Neural progenitor cell (in vitro differentiated cells): ENCODE measurements at places on chromosomes 12 and 14.

DNA sequence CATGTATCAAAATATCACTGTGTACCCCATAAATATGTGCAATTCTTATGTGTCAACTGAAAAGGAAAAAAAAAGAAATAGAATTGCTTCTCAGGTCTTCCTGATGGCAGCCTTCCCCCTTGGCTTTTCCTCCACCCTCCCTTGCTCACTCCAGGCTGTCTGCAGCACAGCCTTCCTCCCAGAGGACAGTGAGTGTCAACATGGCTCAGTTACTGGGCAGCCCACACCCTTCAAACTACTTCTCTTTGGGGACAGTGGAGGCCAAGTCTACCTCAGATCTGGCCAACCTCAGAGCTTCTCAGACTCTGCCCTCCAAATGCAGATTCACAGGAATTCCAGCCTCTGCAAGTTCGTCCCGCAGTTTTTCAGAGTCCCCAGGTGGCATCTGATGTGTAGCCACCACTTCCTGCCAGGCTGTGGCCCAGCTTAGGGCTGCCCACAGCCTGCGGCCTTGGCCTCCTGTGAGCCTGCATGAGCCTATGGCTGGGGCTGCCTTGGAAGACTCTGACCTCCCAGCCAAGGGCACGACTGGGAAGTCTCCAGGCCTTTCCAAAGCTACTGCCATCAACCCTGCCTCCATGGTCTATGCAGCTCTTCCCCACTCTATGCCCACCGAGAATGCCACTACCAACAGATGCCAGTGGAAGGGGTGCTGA is 148.0 kb upstream of the PWP1 start:
- no peak for DNase-seq

DNA sequence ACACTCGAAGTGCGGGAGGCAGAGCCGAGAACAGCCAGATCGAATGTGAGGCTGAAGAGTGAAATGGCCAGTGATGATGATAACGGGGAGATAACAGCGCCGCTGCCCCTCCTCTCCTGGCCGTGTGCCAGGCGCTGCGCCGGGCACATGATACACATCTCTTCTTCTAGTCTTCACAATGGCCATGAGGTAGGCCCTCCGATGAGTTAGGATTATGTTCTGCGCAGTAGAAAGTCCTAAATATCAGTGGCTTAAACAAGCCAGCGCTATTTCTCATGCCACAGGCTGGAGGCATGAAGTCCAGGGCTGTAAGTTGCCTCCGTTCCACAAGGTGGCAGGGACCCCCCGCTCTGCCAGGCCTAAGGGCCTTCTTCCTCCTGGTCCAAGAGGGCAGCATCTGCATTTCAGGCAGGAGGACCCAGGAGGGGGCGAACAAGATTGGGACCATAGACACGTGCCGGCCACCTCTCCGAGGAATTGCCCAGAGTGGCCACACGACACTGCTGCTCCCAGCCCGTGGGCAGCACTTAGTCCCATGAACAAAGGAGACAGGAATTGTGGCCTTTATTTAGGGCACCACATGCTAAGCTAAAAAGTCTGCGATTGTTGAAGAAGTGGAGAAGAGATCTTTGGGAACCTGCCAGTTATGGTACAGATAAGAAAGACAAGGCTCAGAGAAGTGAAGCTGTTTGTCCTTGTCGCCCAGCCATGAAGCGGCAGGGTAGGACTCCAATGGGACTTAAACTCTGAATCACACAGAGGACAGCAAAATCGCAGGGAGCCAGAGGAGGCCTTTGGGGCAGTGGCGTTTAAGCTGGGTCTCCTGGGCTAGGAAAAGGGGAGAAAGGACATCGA is 10.9 kb upstream of the HVCN1 start:
- peak; percentile 40 for DNase-seq

DNA sequence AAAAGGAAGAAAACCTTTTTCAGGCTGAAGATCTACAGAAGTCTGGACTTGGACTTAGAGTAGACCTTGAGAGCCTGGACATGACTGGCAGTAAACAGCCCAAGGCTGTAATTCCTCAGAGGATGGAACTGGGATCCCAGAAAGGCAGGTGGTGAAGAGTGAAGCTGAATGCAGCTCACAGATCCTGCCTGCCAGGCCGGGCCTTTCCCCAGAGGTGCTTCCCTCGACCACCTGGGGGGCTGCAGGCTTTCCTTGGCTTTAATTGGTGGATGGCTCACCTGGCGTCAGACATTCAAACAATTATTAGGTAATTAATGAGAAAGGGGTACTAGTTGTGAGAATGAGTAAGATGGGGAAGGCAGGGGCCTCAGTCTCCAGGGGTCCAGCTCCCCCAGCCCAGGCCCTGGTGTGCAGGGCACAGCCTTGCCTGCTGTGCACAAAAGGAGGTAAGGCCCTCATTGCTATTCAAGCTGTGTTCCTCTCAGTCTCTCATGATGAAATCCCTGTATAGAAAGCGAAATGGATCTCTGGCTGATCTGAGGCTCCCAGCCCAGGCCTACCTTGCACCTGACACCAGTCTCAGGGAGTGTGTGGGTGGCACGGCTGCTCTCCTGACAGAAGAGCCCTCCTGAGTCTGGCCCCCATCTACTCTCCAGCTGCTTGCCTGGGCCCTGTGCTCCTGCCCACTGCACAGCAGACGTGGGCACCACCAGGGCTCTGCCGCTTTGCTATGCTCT is 63.0 kb upstream of the TCL1A start:
- no peak for DNase-seq

DNA sequence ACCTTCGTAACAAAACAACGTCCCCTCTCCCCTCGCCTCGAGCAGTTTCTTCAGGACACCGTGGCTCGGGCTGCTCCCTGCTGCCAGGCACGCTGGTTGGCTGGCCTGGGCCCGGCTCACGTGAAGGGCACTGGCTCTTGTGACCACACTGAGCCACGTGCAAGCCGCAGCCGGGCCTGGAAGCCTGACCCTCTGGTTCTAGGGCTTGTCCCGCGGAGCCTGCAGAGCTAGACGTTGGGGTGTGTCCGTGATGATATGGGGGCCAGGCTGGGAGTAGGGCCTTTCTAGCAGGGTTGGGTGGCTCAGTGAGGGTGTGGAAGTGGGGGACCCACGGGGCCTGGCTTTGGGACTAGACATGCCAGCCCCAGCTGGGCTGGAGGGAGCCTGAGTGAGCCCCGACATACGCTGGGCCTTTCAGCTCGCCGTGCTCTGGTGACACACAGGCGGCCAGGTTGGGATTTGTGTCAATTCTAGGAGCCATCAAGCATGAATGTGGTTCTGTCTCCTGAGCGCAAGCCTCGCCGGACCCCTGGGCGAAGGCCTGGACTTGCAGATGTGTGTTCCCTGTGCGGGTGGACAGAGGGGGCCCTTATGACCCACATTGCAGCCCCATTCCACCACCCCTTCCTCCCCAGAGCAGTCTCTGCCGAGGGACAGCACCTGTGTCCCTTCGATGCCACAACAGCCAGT is 13.6 kb upstream of the AMN start:
- no peak for DNase-seq

DNA sequence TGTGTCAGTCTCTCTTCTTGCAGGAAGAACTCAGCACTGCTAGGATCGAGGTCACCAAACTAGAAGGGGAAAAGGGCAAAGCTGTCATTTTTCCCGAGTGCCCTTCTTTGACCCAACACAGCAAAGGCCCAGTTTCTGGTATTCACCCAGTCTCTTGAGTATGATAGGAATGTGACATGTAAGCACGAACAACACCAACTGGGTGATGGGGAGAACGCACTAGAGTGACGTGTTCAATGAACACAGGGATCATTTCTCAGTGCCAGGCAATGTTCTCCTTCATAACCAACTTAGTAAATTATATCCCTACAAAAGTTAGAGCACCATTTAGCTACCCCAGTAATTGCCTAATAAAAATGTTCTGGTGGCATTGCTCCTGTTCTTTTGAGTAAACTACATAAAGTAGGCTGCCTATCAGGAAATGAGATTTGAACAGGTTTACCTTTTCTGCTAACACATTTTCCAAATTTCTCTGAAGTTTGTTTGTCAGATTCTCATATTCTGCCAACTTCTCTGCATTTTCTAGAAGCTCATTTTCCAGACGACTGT is 64.5 kb downstream of the NIN start:
- no peak for DNase-seq

- peak; percentile 48 for DNase-seq
Observed at GRCh38 chr14:100381395-100382105, 58.4 kb downstream of the SLC25A47 start.

DNA sequence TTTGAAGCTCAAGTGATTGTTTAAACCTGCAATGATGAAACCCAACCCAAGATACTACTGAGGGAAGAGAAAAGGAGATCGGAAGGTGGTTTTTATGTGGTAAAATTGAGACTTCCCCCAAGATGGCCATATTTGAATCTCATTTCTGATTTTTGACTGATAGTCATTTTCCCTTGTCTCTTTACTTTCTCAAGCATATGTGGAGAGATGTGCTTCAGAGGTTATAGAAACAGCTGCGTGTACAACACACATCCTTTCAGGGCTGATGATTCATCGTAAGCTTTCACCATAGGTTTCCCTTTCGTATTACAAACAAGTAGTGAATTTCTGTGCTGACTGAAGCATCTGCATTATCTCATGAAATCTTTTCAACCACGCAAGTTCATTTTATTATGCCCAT is 276.2 kb downstream of the EMP1 start:
- no peak for DNase-seq

DNA sequence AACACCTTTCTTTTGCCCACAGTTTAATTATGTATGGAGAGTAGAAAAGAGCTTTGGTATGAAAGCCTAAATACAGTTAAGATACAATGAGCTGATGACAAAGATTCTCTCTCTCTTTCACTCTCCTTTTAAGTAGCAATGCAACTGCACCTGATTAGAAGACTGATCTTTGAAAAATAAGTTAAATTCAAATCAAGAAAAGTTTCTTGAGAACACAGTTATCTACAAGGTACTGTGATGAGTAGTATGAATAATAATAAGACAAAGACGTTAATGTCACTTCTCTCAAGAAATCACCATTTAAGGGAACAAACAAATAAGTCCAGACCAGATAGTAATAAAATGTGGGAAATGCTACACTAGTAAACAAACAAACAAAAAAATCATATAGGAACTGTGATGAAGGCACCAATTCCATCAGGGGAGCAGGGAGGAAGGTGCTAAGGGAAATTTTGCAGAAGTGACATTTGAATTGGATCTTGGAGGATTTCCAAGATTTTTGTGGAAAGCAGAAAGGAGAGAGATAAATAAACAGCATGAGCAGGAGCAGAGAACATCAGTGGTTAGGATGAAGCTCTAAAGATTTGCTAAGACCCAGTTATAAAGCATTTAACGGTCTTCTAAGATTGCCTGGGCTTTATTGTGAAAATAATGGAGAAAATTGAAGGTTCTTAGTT is 65.2 kb upstream of the STK38L start:
- no peak for DNase-seq

- no peak for DNase-seq
Observed at GRCh38 chr12:130937063-130937462, 16.6 kb upstream of the ADGRD1 start.

- DNase-seq: no peak
Observed at GRCh38 chr14:92890830-92891588, 31.9 kb upstream of the CHGA start.

GRCh38 chr12:120710031-120710804 is at the start of gene UNC119B:
UNC119B (plus strand) TSS chr12:120710458; CDS start chr12:120710475, 17 bp downstream.
- peak; percentile 90 for DNase-seq

- DNase-seq: no peak
Observed at GRCh38 chr12:72774023-72774422, 501.9 kb downstream of the TRHDE start.

DNA sequence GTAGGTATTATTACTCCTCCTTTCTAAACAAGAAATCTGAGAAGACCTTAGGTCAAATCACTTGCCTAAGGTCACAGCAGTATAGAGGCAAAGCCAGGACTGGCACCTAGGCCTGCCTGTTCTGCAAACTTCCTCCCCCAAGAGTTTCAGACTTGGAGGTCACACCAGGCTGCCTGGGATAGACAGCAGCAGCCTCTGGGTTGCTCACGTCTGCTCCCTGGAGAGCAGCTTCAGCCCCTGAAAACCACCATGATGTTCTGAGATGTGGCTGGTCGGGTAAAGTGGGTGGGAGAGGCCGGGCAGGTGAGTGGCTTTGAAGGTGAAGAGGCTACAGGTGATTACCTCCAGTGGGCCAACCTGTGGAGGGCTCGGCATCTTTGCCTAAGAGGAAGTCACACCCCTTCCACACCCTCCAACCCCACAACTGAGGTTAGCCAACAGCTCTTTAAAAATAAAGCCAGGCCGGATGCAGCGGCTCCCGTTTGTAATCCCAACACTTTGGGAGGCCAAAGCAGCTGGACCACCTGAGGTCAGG is 37.0 kb upstream of the PNMA1 start:
- no peak for DNase-seq

- peak; percentile 71 for DNase-seq
Observed at GRCh38 chr12:120234643-120235368, 30.7 kb downstream of the PXN start.

DNA sequence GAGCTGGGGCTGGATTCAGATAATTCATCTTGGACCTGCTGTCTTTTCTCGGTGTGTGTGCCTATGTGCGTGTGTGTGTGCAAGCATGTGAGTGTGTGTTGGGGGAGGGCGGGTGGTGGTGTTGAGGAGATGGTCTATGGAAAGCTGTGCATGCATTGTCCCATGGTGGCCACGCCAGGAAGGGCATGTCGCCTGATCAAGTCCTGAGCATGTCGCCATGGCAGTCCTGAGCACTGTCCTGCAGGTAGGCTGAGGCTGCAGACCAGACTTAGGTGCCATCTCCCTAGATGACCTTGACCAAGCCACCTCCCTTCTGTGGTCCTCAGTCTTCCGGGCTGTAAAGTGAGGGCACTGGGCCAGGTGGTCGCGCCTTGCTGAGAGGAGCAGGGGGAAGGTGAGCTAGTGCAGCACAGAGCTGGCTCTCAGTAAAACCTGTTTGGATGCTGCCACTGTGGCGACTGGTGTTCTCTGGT is 81.4 kb downstream of the PAPOLA start:
- DNase-seq: no peak

DNA sequence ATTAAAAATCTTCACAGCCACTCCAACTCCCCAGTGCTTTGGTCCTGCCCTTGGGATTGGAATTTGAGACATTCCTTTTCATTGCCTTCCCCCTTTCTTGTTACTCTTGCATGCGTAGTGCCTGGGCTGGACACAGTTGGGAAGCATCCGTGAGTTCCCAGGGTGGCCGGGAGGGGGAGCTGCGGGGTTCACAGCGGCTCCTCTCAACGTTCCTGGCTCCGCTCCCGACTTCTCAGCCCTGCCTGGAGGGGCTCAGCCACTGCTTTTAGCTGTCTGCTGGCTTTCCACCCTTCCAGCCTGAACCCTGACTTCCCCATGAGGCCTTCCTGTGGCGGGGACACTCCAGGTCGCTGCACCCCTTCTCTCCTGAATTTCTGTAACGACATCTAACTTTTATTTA is 3.2 kb downstream of the TEX52 start:
- DNase-seq: peak; percentile 90

DNA sequence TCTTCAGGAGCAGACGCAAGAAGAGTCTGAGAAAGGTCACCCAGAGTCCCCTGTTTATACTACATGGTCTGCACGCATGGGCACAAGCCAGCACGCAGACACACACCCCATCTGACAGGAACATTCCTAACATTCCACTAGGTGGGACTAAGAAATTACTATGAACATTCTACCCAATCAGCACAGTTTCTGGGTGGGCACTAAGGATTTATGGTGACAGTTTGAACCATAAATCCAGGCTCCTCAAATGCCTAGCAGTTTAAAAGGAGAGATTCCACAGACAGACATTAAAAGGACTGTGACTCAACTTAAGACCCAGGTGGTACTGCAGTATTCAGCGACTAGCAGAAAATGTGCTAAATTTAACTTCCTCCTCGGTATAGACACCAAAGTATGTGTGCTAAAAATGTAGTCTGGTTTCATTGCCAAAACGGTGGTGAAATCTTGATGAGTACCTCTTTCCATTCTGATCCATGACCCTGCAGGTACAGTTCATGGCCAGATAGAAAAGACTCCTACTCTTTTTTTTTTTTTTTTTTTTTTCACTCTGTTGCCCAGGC is 16.2 kb downstream of the ABHD4 start:
- peak; percentile 8 for DNase-seq
